ENCODE measurements at places on chromosomes 7 and 10.

- DNase-seq: peak; percentile 82
These were observed at the start of gene HTR5A for GRCh38 chr7:155069992-155070751. TSS of gene HTR5A (plus strand) at chr7:155070324. CDS start at chr7:155070900, 576 bp downstream.

DNA sequence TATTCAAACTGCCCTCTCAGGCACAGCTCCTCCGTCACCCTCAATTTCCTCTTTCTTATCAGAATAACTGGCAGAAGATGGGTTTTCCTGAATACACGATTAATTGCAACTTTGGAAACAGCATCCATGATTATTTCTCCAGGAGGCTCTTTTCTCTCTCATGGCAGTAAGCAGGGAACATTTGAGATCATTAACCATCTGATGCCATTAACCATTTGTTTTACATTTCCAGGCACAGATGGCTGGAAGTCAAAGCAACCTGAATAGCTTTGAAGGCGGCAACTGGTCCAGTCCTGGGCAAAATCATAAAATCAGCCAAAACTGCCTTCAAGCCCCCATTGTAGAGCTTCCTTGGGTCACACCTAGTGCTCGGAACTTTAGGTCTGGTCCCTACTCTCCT lies 289.5 kb upstream of the AOAH start:
- DNase-seq: no peak

- no peak for DNase-seq
These were observed 1196.8 kb upstream of the PHF14 start for GRCh38 chr7:9776900-9777299.

GRCh38 chr10:59771162-59771807 lies 18.0 kb upstream of the MRLN start:
- no peak for DNase-seq

- DNase-seq: no peak
These were observed 13.7 kb upstream of the ZSCAN21 start for GRCh38 chr7:100035876-100036275.

DNA sequence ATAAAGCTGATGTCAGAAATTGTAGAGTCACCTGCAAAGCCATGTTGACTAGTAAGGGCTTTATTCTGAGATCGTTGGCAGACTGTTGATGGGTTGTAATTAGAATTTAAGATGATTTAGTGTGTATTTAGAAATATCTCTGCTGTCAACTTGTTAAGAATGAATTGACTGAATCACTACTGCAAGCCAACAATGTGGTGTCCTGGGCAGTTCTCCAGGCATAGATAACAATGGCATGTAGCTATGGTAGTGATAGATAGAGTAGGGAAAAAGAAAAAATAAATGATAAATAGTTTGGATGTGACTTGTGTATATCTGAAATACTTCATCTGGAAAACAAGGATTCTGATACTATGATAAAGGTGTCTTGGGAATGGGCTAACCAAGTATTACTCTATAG lies 640.2 kb downstream of the ARL4A start:
- DNase-seq: no peak

DNA sequence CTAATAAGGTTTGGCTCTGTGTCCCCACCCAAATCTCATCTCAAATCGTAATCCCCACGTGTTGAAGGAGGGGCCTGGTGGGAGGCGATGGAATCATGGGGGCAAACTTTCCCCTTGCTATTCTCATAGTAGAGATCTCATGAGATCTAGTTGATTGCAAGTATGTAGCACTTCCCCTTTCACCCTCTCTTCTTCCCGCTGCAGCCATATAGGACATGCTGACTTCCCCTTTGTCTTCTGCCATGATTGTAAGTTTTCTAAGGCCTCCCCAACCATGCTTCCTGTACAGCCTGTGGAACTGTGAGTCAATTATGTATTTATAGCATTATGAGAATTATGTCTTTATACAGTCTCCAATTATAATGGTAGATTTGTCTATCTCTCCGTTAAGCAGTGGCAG lies 594.5 kb downstream of the ACTR3B start:
- DNase-seq: no peak
